ENCODE measurements at places on chromosomes 11 and 22.

DNA sequence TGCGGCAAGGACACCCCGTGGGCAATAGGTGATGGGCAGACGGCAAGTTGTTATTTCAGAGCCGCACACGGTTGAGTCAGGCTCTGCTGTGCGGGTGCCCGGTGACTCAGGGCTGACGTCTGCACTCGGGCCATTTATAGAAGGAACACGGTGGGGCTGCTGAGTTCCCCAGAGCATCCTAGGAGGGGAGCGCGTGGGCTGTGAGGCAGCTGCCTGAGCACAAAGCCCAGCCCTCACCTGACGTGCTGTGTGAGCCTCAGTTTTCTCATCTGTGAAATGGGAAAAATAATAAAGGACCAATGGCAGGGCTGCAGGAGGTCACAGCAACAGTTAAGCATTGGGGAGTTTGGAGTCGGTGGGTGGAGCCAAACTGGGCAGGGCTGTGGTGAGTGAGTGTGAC, 11.3 kb upstream of the RHOD start:
- no peak for DNase-seq

DNA sequence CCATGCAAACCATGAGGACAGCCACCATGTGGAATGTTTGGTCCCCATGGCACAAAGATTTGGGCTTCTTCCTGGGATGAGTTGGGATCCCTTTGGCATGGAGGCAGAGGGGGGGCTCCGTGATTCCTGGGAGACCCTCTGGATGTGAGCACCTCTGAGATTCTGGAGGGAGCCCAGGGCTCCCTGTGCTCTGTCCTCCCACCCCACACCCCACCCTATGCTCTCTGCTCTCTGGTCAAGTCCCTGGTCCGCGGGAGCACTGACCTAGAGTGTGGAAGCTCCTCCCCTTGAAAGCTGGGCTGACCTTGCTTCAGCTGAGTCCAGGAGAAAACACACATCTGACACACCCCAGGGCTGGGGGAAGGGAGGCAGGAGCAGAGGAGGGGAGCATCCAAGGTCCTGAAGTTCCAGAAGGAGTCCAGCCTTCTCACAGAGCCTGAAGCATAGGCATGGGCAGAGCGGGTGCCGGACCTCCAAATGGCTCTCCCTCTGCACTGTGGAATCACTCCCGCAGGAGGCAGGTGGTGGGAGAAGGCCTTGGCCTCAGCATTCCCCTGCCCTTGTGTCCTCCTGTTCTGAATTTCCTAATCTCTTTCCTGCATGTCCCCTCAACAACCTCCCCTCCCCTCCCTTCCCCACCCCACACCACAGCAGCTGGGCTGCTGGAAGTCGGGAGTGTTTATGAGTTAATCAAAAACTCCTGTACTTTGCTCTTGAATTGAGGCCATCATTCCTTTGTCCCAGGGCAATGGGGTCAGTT, 25.7 kb upstream of the OAF start:
- no peak for DNase-seq

GRCh38 chr11:120244476-120245365, 4.8 kb downstream of the POU2F3 start:
- DNase-seq, result no peak

DNA sequence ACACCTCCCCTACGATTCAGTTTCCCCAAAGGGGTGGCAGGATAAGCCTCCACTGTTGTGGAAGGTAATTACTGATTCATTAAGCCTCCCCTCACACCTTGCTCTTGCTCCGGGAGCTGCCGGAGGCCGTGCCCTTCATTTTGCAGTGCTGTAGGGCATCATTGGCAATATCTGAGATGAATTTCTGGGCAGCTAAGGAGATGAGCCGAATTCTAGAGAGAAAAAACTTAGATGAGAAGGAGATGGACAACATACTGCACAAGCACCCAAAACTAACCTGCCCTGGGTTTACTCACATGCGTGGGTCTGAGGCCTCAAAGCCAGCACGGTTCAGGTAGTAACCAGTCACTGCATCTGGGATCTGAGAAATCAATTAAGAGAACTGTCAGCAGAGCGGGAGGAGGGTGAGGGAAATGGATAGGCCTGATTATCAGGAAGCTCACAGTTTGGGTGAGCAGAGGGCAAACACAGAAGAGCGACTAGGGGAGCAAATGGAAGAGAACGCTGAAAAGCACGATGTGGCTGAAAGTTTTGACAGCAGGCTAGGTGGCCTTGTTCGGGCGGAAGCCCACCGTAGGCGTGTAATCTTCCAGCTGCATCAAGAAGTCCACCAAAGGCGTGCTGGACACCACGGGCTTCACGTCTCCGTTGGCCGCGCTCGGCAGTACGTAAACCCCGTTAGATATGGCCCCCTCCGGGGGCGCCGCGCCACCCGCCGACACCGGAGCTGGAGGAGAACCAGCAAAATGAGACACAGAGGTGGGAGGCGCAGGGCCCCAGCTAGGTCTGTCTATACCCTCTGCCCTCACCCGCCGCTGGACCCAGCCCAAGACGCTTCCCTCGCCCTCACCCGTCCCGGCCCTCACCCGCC, 689 bp downstream of the TAF10 start:
- no peak for DNase-seq

- no peak for DNase-seq
Observed at GRCh38 chr11:124069429-124070401, 28.6 kb upstream of the OR10G7 start.

GRCh38 chr11:15861256-15861655, 495.1 kb downstream of the SOX6 start:
- DNase-seq, result no peak

DNA sequence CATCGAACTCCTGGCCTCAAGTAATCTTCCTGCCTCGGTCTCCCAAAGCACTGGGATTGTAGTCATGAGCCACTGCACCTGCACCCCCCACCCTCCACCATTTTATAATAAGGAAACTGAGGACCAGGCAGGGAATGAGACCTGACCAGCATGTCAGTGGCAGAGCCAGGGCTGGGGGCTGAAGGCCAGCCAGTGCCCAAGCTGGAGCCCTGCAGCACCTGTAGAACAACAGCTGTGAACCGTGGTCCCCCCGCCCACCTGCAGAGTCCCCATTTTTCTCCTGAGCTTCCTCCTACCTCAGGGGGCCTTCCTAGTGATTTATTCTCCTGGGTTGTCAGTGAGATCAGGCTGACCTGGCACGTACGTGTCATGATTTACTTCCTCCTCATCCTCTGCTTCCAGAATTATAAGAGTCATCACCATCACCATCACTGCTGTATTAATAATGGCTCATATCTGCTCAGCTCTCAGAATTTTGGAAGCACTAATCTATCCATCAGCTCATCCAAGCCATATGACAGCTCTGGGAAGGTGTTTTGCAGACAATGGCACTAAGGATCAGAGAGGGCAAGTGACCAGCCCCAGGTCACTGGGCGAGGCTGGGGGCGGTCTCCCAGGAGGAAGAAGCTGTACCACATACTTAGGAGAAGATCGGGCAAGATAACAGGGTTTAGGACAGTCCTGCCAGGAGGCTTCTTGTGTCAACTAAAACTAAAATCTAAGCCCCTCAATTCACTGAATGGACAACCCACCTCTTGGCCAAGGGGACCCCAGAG, 5.5 kb upstream of the SLCO2B1 start:
- no peak for DNase-seq
